ENCODE measurements at places on chromosomes 5 and 9.
A peak's percentile ranks its signal among the peaks of the same experiment; 100 is the strongest.

- DNase-seq = peak; percentile 25
These were observed 454.9 kb downstream of the ENC1 start for GRCh38 chr5:74185599-74185998.

DNA sequence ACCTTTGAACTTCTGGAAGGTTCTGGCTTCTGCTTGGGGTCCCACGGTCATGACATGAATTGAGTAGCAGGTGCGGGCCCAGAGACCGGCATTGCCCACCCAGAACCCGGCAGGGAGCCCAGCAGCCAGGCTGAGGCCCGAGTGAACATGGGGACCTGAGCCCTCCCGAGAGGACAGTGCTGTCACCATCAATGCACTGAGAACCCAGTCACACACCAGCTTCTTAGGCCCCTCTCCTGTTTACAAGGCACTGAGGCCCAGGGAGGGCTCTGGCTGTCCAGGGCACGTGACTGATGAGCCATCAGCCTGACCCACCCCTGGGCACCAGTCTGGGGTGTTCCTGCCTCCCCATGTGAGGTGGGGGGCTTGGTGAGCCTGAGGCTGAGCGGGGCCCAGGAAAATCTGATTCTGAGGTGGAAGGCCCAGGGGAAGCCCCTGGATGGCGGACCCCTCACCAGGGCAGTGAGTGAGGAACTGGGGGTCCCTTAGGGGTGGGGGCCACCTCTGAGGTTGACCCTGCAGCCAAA, 60.3 kb upstream of the RNU6ATAC start:
- DNase-seq = no peak

GRCh38 chr9:74172874-74173273, 324.3 kb upstream of the RORB start:
- DNase-seq = no peak

DNA sequence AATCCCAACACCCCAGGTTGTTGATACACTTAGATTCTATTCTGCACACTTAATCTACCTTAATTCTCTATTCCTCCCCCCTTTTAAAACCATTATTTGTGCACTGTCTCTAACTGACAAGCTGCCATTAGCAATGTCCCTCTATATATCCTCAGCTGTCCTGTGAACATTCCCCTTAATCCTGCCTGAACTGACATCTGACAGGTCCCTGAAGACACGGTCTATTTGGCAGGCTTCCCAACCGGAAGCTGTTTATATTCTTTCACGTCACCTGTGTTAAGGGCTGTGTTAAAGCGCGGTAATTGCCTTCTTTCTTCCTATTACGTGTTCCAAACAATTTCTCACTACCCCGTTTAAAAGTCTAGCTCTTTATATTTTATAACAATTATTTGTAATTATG, 277.3 kb downstream of the CDH9 start:
- DNase-seq = peak; percentile 9

- no peak for DNase-seq
These were observed 14.2 kb upstream of the AGGF1 start for GRCh38 chr5:77015938-77016569.

DNA sequence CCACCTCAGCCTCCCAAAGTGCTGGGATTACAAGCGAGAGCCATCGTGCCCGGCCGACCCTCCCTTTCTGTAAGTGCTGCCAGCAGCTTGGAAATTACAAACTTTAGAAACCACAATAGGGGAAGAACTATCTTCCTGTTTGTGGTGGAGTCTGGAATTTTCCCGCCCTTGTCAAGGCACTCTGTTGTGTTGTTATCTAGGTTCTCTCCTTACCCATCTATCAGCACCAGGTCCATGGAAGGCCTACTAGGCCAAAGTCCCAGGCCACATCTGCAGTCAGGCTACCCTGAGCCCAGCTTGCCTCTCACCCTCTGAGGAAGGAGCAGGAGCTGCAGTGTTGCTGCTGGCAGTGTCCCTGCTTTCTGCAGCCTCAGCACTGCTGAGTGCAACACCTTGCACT, 214.9 kb downstream of the MCTP1 start:
- no peak for DNase-seq

- DNase-seq = peak; percentile 99
These were observed 140.9 kb upstream of the SPEF2 start for GRCh38 chr5:35476797-35477196.

GRCh38 chr5:169538944-169539343, 44.6 kb upstream of the SPDL1 start:
- DNase-seq = no peak

GRCh38 chr5:168720575-168720974, 141.4 kb upstream of the PANK3 start:
- no peak for DNase-seq

GRCh38 chr9:89742660-89743059, 137.8 kb downstream of the GADD45G start:
- DNase-seq = no peak

DNA sequence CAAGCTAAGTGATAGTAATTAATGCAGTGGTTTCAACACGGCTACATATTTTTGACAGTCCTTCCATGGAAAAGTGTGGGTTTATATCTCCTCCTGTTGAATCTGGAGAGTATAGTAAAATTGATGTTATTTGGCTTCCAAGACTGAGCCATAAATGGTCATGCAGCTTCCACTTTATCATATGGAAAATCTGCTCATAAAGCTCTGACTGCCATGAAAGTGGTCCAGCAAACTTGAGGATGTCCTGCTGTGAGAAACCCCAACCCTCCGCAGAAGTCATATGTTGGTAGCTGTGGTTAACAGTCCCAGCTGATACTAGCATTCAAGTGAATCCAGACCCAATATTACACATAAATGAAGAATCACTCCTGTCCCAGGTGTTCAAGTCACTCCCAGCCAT, 378.3 kb downstream of the KCTD16 start:
- DNase-seq = no peak

DNA sequence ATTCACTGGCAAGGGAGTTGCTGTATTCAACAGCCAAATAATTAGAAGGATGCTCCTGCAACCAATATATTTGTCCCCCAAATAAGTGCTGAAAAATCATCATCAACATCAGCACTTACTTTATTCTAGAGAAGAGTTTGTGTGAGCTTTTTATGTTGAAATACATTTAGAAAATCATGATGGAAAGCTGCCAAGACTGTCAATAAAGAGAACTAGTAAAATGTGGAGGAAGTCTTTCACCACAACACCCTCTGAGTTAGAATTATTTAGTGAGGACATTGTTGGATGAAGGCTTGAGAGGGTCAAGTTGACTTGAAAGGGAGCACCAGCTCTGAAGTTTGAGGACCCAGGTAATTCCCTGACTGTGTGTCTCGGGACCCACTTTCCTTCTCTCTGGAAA, 100.2 kb upstream of the TBCA start:
- no peak for DNase-seq

DNA sequence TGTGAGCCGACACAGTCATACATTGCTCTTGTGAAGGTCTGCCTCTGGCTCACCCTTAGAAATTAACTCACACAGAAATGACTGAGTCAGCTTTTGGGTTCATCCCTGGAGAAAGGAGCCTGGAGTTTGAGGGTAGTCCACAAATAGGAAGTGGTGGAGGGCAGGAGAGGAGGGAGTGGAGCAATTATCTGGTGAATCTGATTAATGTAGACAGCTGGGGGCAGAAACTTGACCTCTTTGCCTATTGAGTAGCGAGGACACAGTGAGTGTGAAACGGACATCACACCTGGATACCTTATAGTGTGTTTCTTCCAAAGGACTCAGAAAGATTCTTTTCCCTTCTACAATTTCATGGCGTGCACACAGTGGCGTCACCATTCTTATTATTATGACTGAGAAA, 48.5 kb upstream of the MSX2 start:
- DNase-seq = no peak

DNA sequence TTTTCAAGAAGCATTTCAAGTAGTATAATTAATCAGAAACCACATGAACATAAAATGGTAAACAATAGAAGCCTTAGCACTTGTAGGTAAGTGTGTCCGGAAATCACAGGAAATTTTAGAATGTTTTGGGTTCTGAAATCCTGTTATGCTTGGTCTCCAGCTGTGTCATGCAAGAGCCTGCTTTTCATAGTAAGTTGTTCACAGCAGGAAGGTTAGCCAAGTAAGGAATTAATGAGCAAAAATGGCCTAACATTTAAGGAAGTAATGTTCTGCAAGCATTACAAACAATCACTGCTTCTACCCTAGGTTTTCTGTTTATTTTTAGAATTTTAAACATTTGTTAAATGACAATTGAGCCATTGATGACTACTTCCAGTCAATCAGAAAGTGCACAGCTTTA, 669.5 kb downstream of the SLCO4C1 start:
- no peak for DNase-seq

DNA sequence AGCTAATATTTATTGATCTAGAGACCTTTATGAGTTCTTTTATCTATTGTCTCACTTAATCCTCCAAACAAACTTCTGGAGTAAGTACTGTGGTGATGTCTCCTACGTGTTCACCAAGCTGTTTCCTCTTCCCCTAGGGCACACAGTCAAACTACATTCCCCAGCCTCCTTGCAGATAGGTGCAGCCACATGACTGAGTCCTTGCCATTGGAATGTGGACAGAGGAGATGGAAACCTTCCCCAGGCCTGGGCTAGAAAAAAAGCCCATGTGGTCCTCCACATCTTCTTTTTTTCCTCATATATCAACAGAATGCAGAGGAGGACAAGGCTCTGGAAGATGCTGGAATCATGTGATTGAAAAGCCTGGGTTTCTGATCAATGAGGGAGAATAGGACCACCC, 88.0 kb downstream of the ANKRD55 start:
- DNase-seq = peak; percentile 80

- no peak for DNase-seq
These were observed 588.0 kb downstream of the PRELID2 start for GRCh38 chr5:145246961-145247744.

GRCh38 chr5:133110709-133111108, 58.9 kb downstream of the HSPA4 start:
- no peak for DNase-seq

DNA sequence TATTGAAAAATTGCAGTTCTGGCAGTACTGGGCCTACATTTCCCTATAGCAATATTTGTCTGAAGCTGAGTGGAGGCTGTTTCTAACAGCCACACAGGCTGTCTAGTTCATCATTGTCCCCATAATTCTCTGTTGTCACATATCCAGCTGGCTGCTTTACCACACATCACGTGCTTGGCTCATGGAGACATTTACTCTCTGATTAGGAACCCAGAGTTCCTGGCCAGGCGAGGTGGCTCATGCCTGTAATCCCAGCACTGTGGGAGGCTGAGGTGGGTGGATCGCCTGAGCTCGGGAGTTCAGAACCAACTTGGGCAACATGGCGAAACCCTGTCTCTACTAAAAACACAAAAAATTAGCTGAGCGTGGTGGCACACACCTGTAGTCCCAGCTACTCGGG, 81.4 kb downstream of the PGM5 start:
- no peak for DNase-seq

GRCh38 chr9:125493384-125493783, 213.6 kb downstream of the MAPKAP1 start:
- no peak for DNase-seq

DNA sequence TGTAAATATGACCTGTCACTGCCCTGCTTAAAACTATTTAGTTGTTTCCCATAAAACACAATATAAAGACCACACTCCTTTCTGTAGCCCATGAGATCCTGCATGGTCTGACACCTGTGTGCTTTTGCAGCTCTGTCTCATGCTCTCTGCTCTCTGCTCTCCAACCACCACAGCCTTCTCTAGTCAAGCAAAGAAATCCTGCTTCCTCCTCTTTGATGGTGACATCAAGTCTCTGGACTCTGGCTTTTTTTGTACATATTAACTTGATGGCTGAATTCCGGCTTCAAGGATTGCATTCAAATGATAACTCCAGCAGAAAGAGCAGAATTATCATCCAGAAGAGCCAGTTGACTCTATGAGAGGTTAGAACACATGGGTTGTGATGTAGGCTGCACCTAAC, 58.2 kb downstream of the CHSY3 start:
- no peak for DNase-seq

- DNase-seq = no peak
These were observed 2.6 kb upstream of the TNFAIP8 start for GRCh38 chr5:119353213-119353612.

DNA sequence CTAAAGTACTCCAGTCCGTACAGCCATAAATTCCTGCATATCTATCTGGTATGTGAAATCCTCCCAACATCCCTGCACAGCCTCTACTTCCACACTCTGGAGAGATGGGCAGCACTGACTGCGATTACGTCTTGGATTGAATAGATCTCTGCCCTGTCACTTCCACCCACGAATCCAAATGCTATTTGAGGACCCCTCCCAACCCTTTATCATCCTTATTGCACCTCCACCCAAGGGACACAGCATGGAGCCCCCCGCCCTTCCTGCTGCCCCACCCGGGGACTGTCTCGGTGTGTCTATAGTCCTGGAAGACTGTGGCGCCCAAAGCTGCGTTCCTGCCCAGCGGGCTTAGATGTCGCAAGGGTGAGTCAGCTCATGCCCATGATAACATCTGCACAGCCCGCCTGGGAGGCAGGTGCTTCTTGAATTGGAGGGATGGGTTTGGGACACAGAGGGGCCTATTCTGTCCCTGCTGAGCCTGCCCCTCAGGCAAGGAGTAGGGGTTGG, 105.7 kb upstream of the HAND1 start:
- peak; percentile 46 for DNase-seq

- no peak for DNase-seq
These were observed 18.6 kb downstream of the B4GALT1 start for GRCh38 chr9:33148367-33149014.

DNA sequence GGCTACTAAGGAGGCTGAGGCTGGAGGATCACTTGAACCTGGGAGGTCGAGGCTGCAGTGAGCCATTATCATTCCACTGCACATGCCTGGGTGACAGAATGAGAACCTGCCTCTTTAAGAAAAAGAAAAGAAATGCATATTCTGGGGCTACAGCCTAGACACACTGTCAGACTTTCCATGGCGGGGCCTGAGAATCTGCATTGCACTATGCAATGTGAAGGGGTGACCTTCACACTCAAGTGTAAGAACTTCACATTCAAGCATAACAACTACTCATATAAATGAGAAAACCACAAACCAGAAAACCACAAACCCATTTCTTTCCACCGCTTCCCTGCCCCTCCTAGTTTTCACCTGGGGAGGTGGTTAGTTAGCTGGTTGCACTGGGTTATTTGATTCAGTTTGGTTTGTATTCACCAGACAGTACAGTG, 18.0 kb upstream of the FBP2 start:
- no peak for DNase-seq

- DNase-seq = no peak
These were observed 87.2 kb downstream of the LMNB1 start for GRCh38 chr5:126864042-126864688.

DNA sequence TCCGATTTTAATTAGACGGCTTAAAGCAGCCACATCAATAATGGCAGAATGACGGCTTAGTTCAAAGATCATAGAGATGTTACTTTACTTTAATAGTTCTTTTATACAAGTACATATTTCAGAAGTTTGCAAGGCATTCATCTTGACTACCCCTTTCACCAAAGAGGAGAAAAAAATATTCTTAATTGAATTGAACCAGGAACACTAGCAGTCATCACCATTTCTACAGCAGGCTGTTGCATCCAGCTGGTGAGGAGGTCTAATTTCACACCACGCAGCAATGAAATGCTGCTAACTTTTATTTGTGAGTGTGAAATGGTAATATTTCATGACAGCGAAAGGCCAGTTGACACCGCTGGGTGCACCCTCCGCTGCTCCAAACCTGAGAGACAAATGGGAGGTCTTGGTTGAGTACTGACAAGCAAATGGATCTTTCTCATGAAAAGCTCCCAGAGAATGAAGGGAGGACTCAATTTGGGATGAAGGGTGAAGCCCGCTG, 322.2 kb downstream of the GLIS3 start:
- DNase-seq = no peak

GRCh38 chr9:127021664-127022363, 100.6 kb downstream of the ANGPTL2 start:
- DNase-seq = no peak

- DNase-seq = no peak
These were observed 476.8 kb upstream of the CYLC2 start for GRCh38 chr9:102518324-102518723.
